ENCODE measurements at places on chromosomes 16 and 17. TPM values are rescaled to one million over a fixed set of nuclear protein-coding genes. Genes with fewer than 3 reads are reported as not detected.
A peak's percentile ranks its signal among the peaks of the same experiment; 100 is the strongest.

DNA sequence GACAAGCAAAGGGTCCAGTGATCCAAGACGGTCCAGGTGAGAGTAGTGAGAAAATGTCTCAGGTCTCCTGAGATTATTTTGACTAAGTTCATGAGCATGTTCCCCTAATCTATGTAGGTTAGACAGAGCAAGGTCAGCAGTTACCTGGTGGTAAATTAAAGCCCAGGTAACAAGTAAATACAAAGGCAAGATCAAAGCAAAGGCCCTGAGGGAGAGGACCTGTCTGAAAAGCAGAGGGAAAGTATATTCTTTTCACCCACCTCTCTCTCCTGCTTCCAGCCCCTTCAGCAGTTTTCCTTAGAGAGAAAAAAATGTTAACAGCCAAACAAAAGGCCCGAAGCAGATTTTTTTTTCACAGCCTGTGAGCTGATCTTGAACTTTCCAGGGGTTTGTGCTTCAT lies 302.7 kb downstream of the MAP2K6 start:
- DNase-seq = no peak

Gene KRTAP4-6
- total RNA-seq = not detected

GRCh38 chr17:50362661-50363060 lies 10.3 kb downstream of the MRPL27 start:
- no peak for DNase-seq

DNA sequence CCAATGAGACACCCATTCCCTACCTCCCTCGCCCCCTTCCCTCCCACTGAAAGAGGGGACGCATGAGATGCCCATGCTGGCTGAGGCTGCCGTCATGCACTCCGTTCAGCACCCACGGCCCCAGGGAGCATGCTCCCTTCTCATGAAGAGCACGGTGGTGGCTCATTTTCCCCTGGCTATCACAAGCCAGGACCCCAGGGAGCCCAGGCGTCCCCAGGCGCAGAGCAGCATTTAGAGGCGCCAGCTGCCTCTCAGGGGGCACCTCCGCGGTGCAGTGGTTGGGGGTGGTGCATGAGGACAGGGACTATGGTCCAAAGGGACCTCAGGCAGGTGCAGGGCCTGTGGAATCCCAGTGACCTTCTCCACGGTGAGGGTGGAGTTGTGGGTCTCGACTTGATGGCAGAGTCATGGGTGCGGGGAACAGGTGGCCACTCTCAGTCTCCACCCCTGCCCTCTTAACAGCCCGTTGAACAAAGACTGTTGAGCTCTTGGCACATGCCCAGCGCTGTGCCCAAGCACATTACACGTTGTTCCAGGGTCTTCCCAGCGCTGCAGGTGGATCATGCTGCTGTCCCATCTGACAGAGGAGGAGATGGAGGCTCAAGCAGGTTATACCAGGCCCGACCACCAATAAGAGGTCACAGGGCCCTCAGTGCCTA lies 13.6 kb downstream of the KIF19 start:
- DNase-seq = no peak

DNA sequence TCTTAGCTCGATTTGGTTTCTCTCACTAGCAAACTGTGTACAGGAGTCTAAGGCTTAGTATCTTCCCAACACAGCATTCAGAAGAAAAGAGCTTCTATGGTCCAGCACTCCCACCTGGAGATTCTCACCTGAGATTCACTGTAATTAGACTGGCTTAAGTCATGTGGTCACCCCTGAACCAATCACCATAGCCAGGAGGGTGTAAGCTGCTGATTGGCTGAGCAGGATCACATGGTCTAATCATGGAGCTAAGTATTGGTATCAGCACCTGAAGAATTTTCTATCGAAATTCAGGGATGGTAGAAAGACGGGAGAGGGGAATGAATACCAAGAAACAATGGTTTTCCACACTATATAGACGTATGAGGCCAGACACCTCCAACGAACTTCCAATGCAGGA lies 359.8 kb upstream of the ERCC4 start:
- no peak for DNase-seq

DNA sequence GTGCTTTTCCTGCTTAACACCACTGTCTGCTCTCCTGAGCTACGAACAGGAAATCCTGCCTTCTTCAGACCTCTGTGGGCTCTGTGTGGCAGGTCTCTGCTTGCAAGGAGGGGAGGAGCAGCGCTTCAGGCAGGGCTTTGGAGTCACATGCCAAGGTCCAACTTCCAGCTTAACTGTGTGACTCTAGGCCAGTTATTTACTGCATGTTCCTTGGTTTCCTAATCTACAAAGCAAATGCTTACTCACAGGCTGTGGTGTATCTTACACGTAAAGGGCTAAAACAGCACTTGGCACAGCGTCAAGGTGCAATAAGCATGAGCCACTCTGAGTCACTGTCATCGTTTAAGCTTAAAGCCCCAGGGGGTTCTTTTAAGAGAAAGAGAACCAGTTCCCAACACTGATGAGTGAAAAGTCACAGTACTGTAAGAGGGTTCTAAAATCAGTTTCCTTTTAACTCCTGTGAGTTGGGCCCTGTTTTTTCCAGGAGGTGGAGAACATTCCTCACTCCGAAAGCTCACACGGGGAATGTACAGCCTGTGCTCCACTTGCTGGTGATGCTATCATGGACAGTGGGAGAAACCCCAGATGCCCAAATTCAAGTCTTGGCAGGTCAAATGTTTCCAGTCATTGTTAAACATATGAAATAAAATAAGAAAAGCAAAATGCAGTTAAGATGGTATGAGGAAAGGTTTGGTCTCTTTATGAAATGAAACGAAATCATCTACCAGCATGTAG lies 54.1 kb upstream of the BCAR1 start:
- DNase-seq = peak; percentile 64

- DNase-seq = no peak
These were observed 5.6 kb downstream of the DECR2 start for GRCh38 chr16:407253-407652.

DNA sequence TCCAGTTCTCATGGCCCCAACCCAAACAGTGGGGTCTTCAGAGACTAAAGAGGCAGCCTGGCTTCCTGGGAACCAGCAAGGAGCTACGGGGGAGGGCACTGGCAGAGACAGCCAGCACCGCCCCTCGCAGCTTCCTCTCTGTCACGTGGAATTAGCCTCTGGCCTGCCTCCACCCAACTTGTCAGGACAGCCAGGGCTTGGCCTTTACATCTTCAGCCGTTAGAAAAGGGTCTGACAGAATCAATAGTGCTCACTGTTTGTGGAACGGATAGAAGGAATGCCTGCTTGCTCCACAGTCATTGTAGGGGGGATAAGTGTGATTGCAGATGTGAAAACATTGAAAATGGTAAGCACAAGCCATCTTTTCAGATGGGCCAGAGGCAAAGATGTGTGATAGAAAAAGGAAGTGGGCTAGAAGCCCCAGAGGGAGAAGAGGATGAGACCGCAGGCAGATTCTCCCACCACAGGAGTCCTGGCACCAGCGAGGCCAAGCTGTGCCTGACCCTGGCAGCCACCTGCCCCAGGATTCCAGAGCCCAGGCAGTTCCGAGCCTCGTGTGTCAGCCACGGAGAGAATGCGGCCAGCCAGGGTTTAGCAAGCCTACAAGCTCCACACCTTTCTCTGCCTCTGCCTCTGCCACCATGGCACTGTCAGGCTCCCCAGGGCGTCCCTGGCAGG lies 18.6 kb downstream of the GRIN2C start:
- DNase-seq = peak; percentile 82

Gene KCNH6
- total RNA-seq = not detected

DNA sequence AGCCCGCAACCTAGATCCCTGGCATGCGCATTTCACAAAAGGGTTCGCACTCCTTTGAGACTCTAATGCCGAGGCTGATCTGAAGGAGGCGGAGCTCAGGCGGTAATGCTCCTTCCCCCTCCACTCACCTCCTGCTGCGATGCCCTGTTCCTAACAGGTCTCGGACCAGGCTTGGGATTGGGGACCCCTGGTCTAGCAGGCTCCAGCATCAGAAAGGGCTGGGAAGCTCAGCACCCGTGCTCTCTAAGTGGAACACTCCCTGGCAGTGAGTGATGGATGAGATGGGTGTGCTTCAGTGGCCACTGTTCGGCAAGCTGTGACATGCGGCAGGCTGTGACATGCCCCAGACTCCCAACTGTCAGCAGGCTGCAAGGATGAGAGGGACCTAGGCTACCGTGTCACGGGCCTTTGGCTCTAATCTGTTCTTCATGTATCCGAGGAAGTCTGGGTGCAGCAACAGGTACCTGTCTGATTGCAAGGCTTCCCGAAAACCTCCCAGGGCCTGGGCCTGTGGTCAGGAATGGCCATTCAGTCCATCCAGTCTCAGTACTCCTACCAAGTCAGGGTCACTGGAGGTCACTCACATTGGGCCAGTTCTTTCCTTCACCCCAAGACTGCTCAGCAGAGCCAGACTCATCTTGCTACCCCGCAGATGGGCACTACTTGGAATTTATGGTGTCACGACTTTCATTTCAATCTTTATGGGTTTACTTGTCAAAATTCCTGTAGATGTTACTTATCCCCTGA lies 1.3 kb upstream of the ST6GALNAC2 start:
- no peak for DNase-seq

DNA sequence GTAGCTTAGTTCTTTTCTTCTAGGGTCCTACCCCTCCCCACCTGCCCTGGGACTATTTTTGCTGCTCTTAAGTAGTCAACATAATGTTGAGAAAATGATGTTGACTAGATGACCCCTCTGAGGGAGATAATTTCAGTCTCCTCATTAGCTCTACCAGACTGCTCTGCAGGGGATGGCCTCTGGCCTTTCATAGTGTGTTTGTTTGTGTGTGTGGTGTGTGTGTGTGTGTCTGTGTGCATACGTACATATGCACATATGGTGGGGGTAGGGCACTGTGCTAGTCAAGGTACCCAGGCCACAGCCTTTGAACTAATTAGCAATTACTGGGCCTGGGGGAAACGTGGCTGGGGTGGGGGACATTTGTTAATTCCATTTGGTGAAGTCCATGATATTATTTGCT lies 254.0 kb downstream of the SHISA9 start:
- no peak for DNase-seq

GRCh38 chr17:44968225-44969143 lies at the start of gene C1QL1:
C1QL1 (minus strand) TSS chr17:44968303; CDS start chr17:44968048, 255 bp downstream.
- DNase-seq = peak; percentile 94

Gene FNDC8
- total RNA-seq = not detected

- no peak for DNase-seq
These were observed 46.1 kb downstream of the WSB1 start for GRCh38 chr17:27339836-27340550.

- DNase-seq = no peak
These were observed 62.3 kb downstream of the TNFRSF13B start for GRCh38 chr17:16909472-16910246.

- no peak for DNase-seq
These were observed 25.1 kb downstream of the SOX9 start for GRCh38 chr17:72145962-72146361.

Gene CPHXL2
- total RNA-seq = not detected

DNA sequence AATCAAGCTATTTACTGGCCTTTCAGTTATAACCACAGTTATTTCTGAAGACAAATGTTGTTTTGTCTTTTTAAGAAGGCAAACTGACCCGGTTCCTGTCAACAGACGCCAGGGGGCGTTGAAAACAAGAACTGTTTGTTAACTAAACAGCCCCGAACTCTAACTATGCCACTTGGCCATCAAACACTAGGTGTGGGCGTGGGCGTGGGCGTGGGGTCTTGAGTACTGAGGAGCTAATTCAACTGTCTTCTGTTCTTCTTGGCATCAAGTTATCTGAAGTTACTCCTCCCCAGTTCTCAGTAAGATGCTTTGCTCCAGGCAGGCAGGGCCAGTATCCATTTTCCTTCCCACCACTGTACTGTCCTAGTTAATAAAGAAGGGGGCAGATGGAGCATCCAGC lies 63.3 kb upstream of the MTMR4 start:
- peak; percentile 92 for DNase-seq

Gene OR3A2
- 0.67 TPM for total RNA-seq

- DNase-seq = no peak
These were observed 67.9 kb upstream of the MARCHF10 start for GRCh38 chr17:62876063-62876462.

DNA sequence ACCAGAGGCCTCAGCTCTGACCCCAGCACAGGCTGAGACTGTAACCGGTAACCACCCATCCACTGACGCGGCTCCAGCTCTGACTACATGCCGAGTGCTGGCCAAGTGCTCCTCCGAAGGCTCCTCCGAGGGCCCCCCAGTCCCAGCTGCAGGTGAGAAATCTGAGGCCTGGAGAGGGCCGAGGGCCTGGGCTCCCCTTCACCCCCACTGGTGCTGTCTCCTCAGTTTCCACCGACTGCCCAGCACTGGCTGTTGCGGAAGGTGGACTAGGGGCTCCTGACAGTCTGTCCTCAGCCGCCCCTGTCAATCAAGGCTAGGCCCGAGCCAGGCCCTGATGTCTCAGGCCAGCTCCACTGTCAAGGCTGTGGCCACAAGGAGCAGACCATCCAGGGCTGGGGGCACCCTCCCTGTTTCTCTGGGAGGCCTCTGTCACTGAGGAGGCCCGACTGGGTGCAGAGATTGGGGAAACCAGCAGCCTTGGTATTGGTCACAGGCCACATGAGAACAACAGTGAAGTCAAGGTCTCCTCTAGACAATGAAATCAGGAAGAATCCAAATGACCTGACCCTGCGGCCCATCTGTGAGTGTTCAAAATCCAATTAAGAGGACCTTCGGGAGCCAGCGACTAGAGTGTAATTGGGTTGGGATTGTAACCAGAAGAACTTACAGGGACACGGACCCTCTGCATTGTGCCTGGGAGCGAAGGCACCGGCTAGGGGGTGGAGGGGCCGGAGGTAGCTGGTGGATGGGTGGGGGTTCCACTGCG lies 5.1 kb downstream of the TMEM235 start:
- DNase-seq = no peak

Measured in sciatic nerve (tissue), 2 donors.